Naive thymus-derived CD4-positive, alpha-beta T cell (primary cell): ENCODE measurements at places on chromosomes 2 and 18. TPM values are rescaled to one million over a fixed set of nuclear protein-coding genes. Genes with fewer than 3 reads are reported as not detected.

- no peak for DNase-seq
Measured at GRCh38 chr2:163982938-163983337, 247.1 kb upstream of the FIGN start.

GRCh38 chr2:85255813-85256594 is 71.8 kb downstream of the TGOLN2 start:
- DNase-seq = no peak

CTDP1 gene
- total RNA-seq = 75.3 TPM

DNA sequence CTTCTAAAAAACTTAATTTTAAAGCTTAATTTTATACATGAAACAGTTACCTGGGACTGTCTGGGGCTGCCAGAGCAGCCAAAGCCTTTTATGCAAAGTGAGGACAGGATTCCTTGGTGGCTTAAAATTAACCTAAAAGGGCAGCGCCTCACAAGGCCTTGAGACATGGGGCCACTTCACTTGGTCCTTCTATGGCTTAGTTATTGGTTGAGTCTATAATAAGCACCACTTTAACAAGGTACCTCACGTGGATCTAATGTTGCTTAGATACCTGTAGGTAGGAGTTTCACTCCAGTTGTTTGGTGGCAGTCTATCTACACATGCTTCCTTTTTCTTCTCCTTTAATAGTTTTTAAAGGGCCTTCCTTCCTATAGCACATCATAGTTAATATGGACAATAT is 51.6 kb downstream of the EIF2AK3 start:
- DNase-seq = no peak

DNA sequence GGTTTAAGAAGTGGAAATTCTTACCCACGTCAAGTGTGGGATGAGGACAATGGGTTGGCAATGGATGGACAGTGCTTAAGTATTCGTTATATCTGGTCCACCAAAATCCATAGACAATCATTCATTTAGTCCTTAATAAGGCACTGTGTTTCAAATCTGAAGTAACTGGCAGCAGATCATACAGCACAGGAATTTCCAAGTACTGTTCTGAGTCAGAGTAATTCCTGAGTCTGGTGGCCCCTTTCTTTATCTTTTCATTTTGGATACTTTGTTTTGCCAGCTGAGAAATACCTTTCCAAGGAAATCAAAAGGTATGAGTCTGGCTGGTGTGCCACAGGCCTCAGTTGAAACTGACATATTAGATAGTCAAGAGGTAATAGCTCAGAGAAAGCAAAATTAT is 31.4 kb upstream of the CCDC102B start:
- DNase-seq = no peak

SIX3 gene
- not detected for total RNA-seq

GRCh38 chr2:24009680-24010476 is at the start of gene MFSD2B:
TSS of gene MFSD2B (plus strand) at chr2:24010085. CDS start at chr2:24010097, 12 bp downstream.
- DNase-seq = no peak

NDUFB3 gene
- 38.3 TPM for total RNA-seq
